ENCODE measurements at places on chromosomes 13 and 19. TPM values are rescaled to one million over a fixed set of nuclear protein-coding genes. Genes with fewer than 3 reads are reported as not detected.
A peak's percentile ranks its signal among the peaks of the same experiment; 100 is the strongest.

- no peak for DNase-seq
Measured at GRCh38 chr13:44692173-44692713, 116.1 kb upstream of the TSC22D1 start.

DNA sequence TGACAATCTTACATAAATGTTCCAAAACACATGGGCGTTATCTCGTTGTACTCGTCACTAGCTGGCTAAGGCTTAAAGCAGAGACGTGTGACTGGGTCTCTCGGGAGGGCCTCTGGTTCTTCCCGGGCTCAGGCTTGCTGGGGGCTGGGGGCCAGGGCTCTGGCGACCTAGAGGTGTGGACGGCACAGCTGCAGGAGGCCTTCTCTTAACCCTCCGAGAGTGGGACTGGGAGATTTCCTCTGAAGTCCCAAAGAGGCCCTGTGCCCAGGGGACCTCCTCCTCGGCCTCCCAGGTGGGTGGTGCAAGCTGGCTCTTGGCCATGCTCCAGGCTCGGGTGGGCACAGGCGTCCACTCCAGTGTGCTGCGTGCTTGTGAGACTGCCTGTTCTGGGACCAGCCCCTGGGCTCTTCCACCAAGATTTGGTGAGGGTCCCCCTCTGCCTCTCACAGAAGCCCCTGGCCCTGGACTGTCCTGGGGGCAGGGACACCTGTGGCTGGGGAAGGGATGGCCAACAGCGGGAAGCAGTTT is 2.2 kb downstream of the CAPS start:
- DNase-seq = no peak

SIPA1L3 gene
- 66.3 TPM for total RNA-seq

MLNR gene
- not detected for total RNA-seq

- no peak for DNase-seq
Measured at GRCh38 chr13:109680288-109680687, 106.1 kb downstream of the IRS2 start.

CLN5 gene
- total RNA-seq = 41.8 TPM

DNA sequence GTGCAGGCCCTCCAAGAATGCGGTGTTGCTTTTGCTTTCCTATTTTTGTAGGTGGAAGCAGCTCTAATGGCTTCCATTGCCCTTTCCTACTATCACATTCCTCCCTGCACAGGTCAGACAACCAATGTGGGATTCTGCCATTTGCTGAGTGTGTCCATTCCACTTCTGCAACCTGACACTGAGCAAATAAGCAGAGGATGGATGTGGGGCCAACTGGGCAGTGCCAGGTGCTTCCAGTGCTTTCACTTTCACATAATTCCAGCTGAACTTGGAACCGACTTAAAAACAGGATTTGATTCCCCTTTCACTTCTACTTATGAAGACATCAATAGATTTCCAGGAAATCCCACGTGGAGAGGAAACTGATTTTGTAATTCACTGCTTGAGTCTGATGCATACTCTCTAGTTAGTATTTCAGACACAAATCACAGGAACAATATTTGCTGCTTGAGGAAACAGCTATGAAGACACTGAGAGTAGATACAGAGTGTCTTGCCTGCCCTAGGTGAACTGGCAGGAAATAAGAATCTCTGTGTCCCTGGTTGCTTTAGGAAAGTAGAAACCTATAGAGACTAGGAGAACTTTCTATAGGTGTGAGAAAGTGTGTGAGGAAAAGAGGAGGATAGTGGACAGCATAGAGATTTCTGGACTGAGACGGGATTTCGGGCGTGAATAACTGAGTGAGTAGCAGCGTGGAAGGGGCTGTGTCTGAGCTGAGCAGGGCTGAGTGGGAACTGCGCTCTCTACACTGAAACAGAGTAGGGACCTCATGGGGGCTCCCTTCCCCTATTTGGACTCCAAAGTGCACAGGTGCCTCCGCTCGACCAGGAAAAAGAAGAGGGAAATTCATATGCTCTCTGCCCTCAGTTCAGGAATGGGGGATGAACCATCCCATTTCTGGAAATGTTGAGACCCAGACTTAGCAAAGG is 22.5 kb downstream of the LGALS16 start:
- DNase-seq = no peak

DNA sequence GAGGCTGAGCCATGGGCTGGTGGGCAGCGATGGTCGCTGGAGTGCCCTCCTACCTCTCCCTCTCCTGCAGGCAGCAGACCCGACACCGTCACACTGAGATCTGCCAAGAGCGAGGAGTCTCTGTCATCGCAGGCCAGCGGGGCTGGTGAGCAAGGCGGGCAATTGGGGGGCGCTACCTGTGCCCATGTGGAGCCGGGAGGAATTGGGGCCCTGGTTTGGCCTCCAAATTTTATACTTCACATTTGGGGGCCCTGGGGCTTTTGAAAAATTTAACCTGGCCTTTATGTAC is 9.9 kb downstream of the ARHGAP33 start:
- no peak for DNase-seq

GRCh38 chr19:18435842-18436670 is 1.9 kb downstream of the ISYNA1 start:
- no peak for DNase-seq

DNA sequence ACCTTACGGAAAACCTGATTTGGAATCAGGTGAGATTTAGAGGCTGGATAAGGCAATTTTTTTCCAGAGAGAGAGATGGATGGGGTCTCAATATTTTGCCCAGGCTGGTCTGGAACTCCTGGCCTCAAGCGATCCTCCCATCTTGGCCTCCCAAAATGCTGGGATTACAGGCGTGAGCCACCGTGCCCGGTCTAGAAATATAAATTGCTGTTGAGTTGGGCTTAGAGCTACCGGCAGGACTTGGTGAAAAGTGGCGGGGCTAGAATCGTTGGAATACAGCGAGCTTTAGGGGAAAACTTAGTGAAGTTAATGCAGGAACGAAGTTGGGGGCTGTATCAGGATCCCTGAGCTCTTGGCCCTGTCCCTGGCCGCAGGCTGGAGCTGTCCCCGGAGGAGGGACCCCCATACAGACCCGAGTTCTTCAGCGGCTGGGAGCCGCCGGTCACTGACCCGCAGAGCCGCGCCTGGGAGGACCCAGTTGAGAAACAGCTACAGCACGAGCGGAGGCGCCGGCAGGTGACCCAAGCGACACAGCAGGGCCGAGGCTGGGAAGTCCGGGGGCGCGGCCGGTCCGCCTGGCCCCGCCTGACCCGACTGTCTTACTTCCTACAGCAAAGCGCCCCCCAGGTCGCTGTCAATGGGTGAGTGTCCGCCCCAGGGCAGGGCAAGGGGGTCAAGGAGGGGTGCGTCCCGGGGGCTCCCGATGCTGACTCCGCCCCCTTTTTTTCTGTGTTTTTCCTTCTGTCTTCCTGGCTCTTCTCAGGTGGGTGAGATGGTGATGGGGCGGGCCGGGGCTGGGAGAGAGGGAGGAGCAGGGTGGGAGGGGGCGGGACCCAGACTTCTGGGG is 7.6 kb downstream of the EPS8L1 start:
- DNase-seq = no peak

GRCh38 chr13:67855741-67856238 is 625.7 kb upstream of the PCDH9 start:
- no peak for DNase-seq

GRCh38 chr13:109647053-109647452 is 139.3 kb downstream of the IRS2 start:
- no peak for DNase-seq

GRCh38 chr19:41844601-41845000 is at the start of gene LYPD4:
Gene LYPD4 (minus strand): TSS chr19:41844683. CDS start chr19:41839285, 5,398 bp downstream.
- DNase-seq = peak; percentile 57

GRCh38 chr19:11373166-11373884 is 1.1 kb upstream of the SWSAP1 start:
- peak; percentile 74 for DNase-seq
